LoVo (cell line): ENCODE measurements at places on chromosomes 16 and 17.

GRCh38 chr17:9750524-9750923, 40.9 kb downstream of the DHRS7C start:
- DNase-seq = no peak

GRCh38 chr17:10368561-10368960, 4.2 kb downstream of the MYH13 start:
- no peak for DNase-seq

- no peak for DNase-seq
These were observed 19.1 kb upstream of the DDX52 start for GRCh38 chr17:37662353-37662752.

- DNase-seq = no peak
These were observed 6.6 kb downstream of the C1QTNF8 start for GRCh38 chr16:1089439-1089821.

- no peak for DNase-seq
These were observed 151.8 kb downstream of the RPTOR start for GRCh38 chr17:80696456-80696855.

GRCh38 chr17:7035591-7036368, at the start of gene SLC16A13:
TSS of gene SLC16A13 (plus strand) at chr17:7036015. CDS start at chr17:7036383, 368 bp downstream.
- peak; percentile 97 for DNase-seq

- no peak for DNase-seq
These were observed 75.7 kb upstream of the TMEM132E start for GRCh38 chr17:34503528-34504195.

DNA sequence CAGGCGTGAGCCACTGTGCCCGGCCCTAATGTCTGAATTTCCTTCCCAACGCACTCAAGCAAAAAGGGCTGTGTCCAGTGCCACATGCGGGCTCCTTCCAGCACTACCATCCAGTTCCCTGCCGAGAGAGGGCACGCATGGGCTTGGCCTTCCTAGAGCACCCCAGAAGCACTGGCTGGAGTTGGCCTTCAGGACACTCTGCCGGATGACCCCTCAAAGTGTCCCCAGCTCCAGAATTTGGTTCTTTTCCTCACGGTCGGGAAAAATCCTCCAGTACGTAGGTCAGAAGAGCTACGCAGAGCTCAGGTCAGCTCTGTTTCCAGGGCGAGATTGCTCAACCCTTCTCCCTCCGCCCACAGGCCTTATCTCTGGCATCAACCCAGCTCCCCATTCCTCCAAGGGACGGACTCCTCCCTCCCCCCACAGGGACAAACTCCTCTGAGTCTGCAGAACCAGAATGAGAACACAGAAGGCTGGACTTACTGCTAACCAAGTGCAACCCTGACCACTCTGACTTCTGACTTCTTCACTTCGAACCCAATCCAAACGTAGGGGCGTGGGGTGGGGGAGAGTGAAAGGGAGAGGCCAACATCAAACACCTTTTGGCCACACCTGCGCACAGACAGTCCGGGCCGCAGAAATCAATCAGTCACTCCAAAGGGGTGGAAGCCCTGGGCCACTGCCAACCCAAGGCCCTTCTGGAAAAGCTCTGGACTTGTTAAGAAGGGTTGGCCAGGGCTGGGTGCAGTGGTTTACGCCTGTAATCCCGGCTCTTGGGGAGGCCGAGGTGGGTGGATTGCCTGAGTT, 3.6 kb downstream of the CDC42EP4 start:
- DNase-seq = peak; percentile 91

DNA sequence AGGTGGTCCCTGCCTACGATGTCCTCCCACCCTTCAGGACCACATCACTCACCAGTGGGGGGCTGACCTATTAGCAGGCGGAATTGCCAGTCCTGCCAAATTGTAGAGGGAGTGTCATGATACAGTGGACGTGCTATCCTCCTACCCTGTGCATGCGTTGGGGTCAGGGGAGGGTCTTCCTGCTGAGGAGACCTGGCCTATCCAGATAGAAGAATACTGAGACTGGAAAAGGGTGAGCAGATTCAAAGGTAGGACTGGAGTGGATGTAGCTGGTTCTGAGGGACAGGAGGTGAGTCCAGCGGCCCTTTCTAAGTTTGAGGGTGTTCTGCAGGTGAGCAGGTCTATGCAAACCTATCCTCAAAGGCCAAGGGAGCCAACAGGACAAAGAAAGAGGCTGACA, 8.0 kb downstream of the PRSS41 start:
- DNase-seq = no peak

GRCh38 chr16:48405907-48406306, 20.7 kb upstream of the SIAH1 start:
- DNase-seq = peak; percentile 51

DNA sequence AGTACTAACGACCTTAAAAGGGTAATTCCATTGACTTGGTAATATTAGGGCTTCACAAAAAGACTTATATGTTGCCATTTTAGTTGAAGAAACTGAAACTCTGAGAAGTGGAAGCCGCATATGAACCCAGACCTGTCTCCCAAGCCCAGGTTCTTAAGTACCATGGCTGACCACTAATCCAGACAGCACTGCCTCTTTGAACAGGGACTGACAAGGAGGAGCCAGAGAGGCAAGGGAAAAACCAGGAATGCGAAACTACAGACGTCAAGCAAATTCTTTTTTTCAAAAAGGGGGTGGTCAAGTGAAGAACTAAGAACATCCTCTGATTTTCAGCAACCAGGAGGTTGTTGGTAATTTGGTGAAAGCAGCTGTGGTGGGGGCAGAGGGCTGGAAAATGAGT, 15.2 kb downstream of the CYB5D1 start:
- no peak for DNase-seq
